ENCODE measurements at places on chromosomes 5 and 9.

GRCh38 chr5:137466889-137467288, 32.2 kb downstream of the SPOCK1 start:
- DNase-seq = no peak

- DNase-seq = no peak
Measured at GRCh38 chr5:168668078-168668477, 88.9 kb upstream of the PANK3 start.

DNA sequence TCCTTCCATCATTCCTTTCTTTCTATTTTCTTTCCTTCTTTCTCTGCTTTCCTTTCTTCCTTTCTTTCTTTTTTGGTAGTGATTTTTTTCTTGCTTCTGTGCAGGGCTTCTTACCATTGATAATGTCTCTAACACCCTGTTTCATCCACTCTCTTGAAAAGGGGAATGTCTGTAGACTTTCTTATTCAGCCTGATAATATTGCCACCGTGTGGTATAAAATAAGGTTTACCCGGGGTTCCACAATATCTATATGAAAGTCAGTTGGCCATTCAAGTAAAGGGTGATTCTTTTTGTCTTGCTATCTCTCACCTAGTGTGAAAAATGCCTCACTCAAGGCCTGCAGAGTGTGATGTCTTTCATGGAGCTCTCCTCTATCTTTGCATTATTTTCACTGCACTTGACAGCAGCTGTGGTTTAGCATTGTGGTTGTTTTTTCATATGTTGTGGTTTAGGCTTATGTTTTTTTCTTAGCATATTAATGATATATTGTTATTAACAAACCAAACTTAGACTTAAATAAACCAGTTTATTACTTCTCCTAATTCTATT, 153.9 kb downstream of the CSNK1G3 start:
- DNase-seq = no peak

- DNase-seq = peak; percentile 28
Measured at GRCh38 chr5:139091439-139092156, 106.6 kb downstream of the SIL1 start.

- no peak for DNase-seq
Measured at GRCh38 chr5:79595086-79595485, 17.2 kb upstream of the TENT2 start.

DNA sequence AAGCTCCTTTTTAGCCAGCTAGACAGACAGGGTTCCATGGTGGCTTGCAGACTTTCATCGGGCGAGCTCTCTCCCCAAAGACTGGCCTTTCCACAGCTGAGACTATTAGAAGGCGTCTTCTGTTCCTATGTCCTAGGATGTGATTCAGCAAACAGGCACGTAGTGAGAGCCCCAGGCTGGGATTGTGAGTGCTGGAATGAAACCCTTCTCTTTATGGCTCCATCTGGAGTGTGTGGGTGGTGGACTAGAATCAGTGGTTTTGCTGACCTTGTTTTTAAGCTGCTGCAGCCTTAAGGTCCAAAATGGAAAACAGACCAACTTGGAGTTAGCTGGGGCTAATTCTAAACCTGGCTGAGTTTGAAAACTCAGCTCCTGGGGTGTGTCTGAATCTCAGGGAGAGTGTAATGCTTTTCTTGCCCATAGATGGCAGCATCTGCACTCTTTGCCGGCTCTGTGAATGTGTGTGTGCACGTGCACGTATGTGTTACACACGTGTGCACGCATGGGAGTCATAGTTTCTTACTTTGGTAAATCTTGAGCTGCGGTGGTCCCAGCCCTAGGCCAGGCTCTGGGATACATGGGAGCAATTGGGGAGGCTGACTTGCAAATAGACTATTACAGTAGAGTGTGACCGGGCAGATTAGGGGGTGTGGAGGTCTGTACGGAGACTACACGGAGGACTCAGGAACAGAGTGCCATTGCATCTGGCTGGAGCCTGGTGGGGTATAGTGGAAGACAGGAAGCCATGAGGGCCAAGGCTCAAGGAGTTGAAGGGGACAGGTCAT, 10.7 kb downstream of the GSN start:
- DNase-seq = peak; percentile 89

DNA sequence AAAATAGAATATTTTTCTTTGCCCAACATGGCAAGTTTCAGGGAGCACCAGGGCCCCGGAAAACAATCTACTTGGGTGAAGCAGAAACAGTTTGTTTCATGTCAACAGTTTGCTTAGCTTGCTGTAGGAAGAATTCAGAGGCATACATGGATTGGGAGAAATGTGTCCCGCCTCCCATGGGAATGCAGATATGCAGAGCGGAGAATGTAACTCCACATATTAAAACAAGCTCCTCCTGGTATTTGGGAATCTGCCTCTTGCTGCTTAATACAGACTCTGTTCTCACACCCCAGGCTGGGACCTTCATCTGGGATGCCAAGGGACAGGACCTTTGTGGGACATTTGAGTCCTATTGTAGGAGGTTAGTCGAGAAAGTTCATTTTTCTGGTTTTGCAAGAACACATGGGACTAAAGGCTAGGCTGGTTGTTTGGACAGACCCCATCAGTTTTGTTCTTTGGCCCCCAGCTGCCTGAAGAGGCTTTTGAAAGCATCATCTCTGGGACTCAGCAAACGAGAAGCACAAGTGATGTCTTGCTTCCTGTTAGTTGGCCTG, 220.5 kb upstream of the ADRA1B start:
- DNase-seq = no peak

DNA sequence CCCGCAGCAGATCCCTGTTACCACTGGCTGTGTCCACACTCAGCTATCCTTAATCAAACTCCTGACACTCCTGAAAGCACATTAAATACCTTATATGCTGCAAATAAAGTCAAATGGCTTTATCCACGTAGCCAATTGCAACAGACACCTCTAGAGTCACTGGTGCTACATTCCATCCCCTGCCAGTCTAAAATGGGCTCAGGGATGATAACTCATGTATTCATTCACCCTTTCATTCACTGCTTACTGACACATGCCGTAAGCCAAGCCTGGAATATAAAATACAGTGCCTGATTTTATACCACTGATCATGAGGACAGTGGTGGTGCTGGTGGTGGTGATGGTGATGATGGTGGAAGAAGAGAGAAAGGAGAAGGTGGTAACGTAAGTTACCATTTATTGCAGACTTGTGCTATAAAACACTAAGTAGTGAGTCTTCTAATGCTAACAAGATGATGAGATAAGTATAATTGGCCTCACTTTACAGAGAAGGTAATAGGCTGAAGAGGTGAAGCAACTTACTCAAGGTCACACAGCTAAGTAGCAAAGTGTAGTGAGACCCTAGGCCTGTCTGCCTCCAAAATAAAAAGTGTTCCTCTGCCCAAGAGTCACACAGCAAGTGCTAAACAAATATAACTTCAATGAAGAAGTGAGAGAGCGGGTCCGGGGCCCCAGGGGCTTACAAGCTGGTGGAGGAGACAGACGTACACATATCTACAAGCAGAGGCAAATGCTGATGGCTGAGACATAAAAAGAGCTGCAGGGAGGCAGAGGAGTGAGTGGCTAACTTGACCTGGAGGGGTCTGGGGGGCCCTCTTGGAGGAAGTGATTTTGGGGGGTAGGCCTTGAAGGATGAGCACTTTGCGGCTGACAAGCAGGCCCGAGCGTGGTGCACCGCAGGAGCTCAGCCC, 1.2 kb downstream of the TTLL11 start:
- no peak for DNase-seq

GRCh38 chr9:16328349-16328748, 542.1 kb downstream of the BNC2 start:
- DNase-seq = no peak

GRCh38 chr9:72203205-72203803, 54.1 kb downstream of the GDA start:
- peak; percentile 21 for DNase-seq

GRCh38 chr9:35923927-35924763, 14.9 kb downstream of the SPAAR start:
- peak; percentile 21 for DNase-seq

GRCh38 chr9:34962546-34962945, 4.5 kb downstream of the PHF24 start:
- no peak for DNase-seq

GRCh38 chr9:23464275-23464674, 361.8 kb downstream of the ELAVL2 start:
- no peak for DNase-seq

- DNase-seq = no peak
Measured at GRCh38 chr5:96683392-96683791, 21.2 kb downstream of the CAST start.

DNA sequence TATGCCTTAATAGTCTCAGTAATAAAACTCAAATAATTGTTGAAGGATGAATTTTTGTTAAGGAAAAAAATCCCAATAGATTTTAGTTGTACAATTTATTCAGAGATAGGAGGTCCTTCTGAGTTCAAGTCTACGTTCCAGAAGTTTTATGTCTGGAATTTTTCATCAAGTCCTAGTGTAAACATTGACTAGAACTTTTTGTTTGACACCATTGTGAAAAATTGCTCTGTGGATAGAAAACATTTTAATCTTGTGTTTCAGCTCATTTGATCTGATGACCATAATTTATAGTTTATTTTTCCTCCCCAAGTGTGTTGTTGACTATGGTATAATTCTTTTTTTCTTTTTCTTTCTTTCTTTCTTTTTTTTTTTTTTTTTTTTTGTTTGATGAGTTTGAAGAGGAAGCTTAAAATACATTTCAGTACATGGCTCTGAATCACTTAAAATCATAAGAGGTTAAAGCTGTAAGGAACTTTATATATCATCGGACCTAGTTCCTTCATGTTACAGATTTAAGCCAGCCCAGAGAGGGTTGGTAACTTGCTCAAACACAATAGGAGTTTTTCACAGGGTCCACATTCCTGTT, 20.7 kb downstream of the ITGA1 start:
- no peak for DNase-seq

DNA sequence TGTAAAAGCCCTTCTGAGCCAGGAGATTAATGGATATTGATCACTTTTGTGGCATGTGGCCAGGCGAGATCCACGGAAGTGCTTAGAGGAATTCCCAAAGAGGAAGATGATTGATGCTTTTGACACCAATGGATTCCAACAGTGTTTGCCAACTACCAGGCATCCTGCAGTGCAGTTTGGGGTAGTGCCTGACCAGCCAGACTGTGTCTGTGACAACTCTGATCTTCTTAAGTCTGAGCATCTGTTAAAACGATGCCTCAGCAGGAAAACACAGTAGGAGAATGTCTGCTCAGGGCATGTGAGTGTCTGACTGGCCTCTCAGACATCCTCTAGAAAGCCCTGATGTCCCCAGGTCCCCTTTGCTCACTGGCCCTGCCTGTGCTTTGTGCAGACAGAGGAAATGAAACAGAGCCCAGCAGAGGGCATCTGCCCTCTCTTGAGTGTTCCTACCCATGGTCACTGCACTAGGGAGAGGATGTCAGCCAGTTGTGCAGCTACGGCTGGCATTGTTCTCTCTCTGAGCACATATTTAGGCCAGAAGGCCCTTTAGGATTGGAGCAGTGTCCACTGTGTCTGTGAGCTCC, 57.0 kb downstream of the TRPC7 start:
- DNase-seq = peak; percentile 36

- DNase-seq = no peak
Measured at GRCh38 chr5:56596155-56596554, 219.2 kb upstream of the MAP3K1 start.

DNA sequence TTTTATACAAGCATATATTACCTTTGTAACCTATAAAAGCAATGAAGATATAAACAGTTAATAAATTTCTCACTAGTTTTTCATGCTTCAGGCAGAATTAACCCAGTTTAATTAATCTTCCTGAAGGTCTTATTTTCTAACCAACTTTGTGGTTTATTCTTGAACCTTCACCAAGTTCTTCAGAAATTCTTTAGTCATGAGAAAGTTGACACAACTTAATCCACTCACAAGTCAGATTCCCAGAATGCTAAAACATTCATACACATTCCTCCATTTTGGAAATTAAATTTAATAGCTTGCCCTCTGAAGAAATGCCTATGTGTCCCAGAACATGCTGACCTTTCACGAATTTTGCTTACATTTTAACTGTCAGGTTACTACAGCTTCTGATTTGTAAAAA, 105.4 kb upstream of the PAM start:
- DNase-seq = no peak

DNA sequence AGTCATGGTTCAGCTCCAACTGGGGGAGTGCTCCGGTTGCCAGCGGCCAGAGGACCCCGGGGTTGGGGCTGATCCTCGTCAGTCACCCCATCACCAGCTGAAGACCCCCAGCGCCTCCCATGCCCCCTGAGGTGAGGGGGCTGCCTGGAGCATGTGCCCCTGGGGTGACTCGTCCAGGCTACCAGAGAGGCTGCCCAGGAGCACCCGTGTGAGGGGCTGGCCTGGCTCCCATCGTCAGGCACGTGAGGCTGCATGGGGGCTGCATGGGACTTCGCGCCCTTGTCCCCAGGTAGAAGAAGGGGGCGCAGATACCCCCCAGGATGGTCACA, 46.4 kb upstream of the EGFL7 start:
- DNase-seq = no peak

- DNase-seq = no peak
Measured at GRCh38 chr9:69961843-69962242, 81.8 kb upstream of the MAMDC2 start.

- no peak for DNase-seq
Measured at GRCh38 chr5:37391591-37391990, 12.5 kb downstream of the WDR70 start.

GRCh38 chr9:116087246-116087645, 66.3 kb upstream of the PAPPA start:
- DNase-seq = no peak

GRCh38 chr5:176418251-176418650, 1.9 kb upstream of the CLTB start:
- no peak for DNase-seq

DNA sequence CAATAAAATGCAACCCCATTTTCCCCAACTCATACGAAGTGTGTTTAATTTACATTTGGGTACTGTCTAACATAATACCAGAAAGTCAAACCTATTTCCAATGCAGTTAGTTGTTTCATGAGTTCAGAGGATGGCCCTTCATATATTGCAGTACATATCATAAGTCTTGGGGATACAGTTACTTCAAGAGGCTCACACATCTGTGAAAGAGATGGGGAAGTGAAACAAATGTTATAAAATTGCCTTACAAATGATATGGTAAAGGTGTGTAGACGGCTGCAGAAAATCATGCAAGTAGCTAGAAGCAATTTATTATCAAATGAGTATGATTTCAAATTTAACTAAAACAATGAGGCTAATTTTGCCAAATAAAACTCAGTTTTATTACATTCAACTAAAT, 219.0 kb upstream of the CDH12 start:
- no peak for DNase-seq

- DNase-seq = no peak
Measured at GRCh38 chr5:376799-377325, 55.3 kb downstream of the AHRR start.

DNA sequence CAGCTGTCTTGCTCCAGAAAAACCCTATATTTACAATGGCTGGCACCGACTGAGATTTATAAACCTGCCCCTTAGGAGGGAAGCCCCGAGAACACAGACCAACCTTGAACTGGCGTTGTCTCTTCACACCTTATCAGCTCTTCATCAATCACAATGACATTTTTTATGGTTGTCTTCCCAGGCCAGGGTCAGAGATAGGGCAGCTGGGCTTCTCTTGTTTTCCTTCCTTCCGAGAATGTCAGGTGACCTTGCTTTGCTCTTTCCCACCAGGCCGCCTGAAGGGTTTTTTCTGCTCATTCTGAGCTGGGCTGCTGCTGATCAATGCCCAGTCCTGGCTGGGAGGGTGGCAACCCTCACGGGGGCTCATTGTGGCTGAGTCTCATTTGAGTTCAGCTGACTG, 619.1 kb downstream of the CCDC171 start:
- peak; percentile 51 for DNase-seq

GRCh38 chr9:77798140-77798539, 150.0 kb upstream of the GNA14 start:
- no peak for DNase-seq
